ENCODE measurements at places on chromosomes 11 and 22. TPM values are rescaled to one million over a fixed set of nuclear protein-coding genes. Genes with fewer than 3 reads are reported as not detected.
A peak's percentile ranks its signal among the peaks of the same experiment; 100 is the strongest.

DNA sequence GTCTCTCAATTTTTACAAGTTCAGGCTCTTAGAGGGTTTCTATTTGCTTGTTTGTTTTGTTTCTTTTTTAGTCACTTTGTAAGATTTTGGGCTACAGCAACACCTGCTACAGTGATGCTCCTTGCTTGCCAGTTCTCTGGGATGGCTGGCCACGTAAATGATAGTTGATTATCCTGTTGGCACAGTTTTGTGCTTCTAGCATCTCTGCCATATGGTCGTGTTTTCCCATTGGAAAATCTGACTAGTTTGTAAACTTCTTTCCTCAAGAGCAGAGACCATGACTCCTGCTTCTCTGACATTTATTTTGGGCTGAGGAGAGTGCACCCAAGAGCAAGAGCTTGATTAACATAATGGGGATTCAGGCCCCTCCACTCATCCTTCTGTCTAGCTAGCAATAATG is 1621.6 kb upstream of the RAG2 start:
- H3K4me1 ChIP-seq, result no peaks in the 10 kb centered on the region
- H3K27ac ChIP-seq, result no peak overlapping the region
- no peak for DNase-seq
- no peaks in the 10 kb centered on the region for H3K27me3 ChIP-seq

DNA sequence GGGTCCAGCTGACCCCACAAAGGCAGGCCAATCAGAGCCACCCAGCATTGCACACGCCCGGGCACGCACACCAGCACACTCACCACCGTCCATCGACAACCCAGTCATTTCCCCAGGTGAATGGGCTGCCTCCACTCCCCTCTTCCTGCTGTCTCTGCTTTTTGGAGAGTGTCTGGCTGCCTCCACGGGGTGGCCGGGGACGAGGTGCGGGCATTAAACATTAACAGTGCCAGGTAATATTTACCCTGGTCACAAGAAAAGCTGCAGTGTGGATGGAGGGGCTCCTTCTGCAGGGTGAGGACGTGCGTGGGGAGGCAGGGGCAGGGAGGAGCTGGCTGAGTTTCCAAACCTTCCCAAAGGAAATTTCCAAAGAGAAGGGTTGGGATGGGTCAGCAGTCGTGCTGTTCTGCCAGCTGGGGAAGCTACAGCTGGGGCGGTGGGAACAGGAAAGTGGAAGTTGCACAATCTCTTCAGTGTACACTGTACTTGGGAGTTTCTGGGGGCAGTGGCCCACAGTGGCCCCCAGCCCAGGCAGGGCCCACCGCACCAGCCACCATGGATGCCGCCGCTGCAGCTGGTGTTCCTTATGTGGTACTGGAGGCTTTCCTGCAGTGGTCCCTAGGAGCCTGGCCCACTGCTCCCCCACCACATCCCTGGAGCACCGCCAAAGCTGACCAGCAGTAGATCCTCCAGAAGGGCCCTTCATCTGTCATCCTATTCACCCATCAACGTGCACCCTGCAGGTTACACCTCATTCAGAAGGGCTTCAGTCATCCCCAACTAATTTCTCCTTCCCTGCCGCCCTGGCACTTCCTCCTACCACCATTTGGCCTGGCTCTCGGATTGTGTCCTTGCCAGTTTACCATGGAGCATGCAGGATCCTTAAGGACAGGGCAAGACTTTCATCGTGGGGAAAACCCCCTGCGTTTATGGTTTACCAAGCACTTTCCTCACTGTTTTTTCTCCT is at the start of gene FXYD2:
Gene FXYD2, minus strand, starts transcription at position 174 of the 967 bp plus-strand sequence. Its CDS starts 66 bp downstream, at position 108.
- no peaks in the 10 kb centered on the region for H3K4me1 ChIP-seq
- DNase-seq, result no peak
- H3K27me3 ChIP-seq, result peaks cover 23% of the 10 kb centered on the region
- H3K4me3 ChIP-seq, result no peak within 1 kb of the TSS
- no peaks in the 10 kb centered on the region for H3K36me3 ChIP-seq
- no peak within 1 kb of the TSS for H3K27ac ChIP-seq

GRCh38 chr11:16841984-16842383 is 103.5 kb downstream of the C11orf58 start:
- no peak overlapping the region for H3K4me3 ChIP-seq
- no peaks in the 10 kb centered on the region for H3K36me3 ChIP-seq
- no peak for DNase-seq
- H3K27ac ChIP-seq, result no peak overlapping the region
- H3K27me3 ChIP-seq, result peaks cover 8% of the 10 kb centered on the region
- no peaks in the 10 kb centered on the region for H3K4me1 ChIP-seq

Gene SLC15A3
- 3.6 TPM for total RNA-seq

DNA sequence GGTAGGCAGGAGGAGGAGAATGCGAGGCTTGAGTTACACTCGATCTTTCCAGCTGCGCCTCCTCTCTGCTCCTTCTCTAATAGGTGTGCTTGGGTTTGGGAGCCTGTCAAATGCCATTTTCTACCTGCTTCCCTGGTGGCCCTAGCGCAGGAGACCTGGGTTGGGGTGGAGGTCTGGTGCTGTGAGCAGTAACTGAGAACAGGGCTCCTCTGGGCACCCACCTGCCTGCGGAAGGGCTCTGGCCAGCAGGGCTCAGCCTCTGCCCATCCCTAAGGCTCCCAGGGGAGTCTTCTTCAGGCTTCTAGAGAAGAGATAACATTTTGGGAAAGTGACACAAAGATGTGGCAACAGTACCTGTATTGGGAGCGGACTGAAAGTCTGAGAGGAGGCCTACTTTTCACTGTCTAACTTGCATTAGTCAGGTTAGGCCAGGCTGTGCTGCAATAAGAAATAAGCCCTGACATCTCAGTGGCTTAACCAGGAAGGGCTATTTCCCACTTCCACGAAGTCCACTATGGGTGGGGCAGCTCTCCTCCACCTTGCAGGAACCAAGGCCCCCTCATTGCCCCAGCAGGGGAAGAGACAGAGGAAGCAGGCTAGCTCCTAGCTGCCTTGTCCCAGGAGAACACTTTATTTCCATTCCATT is 7.7 kb upstream of the LTO1 start:
- peaks cover 18% of the 10 kb centered on the region for H3K4me1 ChIP-seq
- peaks cover 4% of the 10 kb centered on the region for H3K27me3 ChIP-seq
- H3K36me3 ChIP-seq, result no peaks in the 10 kb centered on the region
- no peak for DNase-seq

Gene OR2D2
- total RNA-seq, result not detected

GRCh38 chr22:23891726-23892125 is 2.5 kb upstream of the MIF start:
- peaks cover 8% of the 10 kb centered on the region for H3K36me3 ChIP-seq
- H3K27me3 ChIP-seq, result peaks cover 5% of the 10 kb centered on the region
- peaks cover 35% of the 10 kb centered on the region for H3K4me1 ChIP-seq
- no peak for DNase-seq

Gene APOA4
- total RNA-seq, result not detected

Gene CRYBB3
- not detected for total RNA-seq

Gene OR4X2
- total RNA-seq, result not detected

GRCh38 chr11:101765932-101766331 is 148.9 kb upstream of the CEP126 start:
- DNase-seq, result no peak
- H3K4me1 ChIP-seq, result no peaks in the 10 kb centered on the region
- no peaks in the 10 kb centered on the region for H3K36me3 ChIP-seq
- no peak overlapping the region for H3K27ac ChIP-seq

Gene PCSK7
- 74.5 TPM for total RNA-seq

Gene RFPL3
- total RNA-seq, result not detected

- H3K27me3 ChIP-seq, result no peaks in the 10 kb centered on the region
- H3K27ac ChIP-seq, result no peak overlapping the region
- no peaks in the 10 kb centered on the region for H3K36me3 ChIP-seq
- H3K4me3 ChIP-seq, result no peak overlapping the region
- DNase-seq, result peak; percentile 29
Measured at GRCh38 chr11:93169950-93170561, 27.7 kb downstream of the SLC36A4 start.

Gene LYVE1
- not detected for total RNA-seq

GRCh38 chr22:48426466-48427380 is 1401.0 kb downstream of the BRD1 start:
- H3K36me3 ChIP-seq, result peaks cover 5% of the 10 kb centered on the region
- no peak overlapping the region for H3K27ac ChIP-seq
- H3K4me3 ChIP-seq, result no peak overlapping the region
- DNase-seq, result no peak

- no peak for DNase-seq
- no peaks in the 10 kb centered on the region for H3K27me3 ChIP-seq
- H3K27ac ChIP-seq, result no peak overlapping the region
- peaks cover 20% of the 10 kb centered on the region for H3K36me3 ChIP-seq
Measured at GRCh38 chr11:108316061-108316460, 93.2 kb downstream of the ATM start.

Gene KDELR3
- total RNA-seq, result 155 TPM

- H3K36me3 ChIP-seq, result no peaks in the 10 kb centered on the region
- no peak overlapping the region for H3K27ac ChIP-seq
- H3K4me1 ChIP-seq, result no peaks in the 10 kb centered on the region
- no peak overlapping the region for H3K4me3 ChIP-seq
- no peaks in the 10 kb centered on the region for H3K27me3 ChIP-seq
Measured at GRCh38 chr11:80146232-80146631, 705.4 kb upstream of the TENM4 start.

GRCh38 chr11:8699903-8700302 is 17.3 kb downstream of the RPL27A start:
- H3K36me3 ChIP-seq, result peaks cover 50% of the 10 kb centered on the region
- H3K27me3 ChIP-seq, result peaks cover 5% of the 10 kb centered on the region
- peaks cover 21% of the 10 kb centered on the region for H3K4me1 ChIP-seq
- DNase-seq, result no peak
- peak overlapping the region; percentile 75 for H3K27ac ChIP-seq

DNA sequence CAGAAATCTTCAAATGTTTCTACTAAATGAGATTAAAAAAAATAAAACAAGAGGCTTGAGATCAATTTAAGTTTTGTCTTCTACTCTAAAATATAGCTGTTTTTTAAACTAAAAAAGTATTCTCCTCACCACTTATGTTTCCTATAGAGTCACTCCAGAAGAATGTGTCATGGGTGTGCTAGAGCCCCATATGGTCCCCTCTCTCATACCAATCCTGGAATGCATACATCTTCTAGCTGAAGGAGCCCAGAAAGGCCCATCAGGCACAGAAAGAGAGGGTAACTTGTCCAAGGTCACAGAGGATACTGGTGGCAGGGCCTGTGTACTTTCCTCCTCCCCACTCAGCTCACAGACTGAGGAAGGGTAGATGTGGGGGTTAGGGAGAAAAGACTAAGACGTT is 34.4 kb downstream of the RELT start:
- H3K36me3 ChIP-seq, result peaks cover 29% of the 10 kb centered on the region
- H3K4me3 ChIP-seq, result peak overlapping the region; percentile 27
- H3K4me1 ChIP-seq, result peaks cover 65% of the 10 kb centered on the region
- DNase-seq, result no peak
- H3K27me3 ChIP-seq, result no peaks in the 10 kb centered on the region
- peak overlapping the region; percentile 59 for H3K27ac ChIP-seq

Gene APOL5
- not detected for total RNA-seq

DNA sequence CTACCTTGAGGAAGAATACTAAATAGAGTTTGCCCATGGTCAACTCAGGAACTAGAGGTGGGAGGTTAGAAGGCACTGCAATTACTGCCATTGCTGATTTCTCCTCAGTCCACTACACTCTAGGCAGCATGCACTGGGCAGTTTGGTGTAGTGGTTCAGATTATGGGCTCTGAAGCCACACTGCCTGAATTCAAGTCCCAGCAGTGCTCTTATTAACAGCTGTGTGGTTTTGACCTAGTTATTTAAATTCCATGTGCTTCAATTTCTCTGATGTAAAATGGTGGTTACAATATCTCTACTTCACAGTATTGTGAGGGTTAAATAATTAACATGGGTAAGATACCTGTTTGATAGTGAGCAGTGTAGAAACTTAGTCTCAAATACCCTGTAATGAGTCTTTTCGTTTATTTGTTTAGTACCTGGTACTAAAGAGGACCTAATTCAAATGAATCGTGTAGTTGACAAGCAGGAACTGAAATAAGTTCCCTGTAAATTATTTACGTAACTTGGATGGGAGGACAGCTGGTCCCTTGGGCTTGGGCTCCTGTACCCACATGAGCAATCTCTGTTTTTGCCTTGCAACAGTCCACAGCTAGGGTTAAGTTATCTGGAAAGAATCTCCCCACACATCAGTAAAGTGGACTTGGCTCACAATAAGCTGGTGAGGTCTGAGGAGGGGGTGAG is 17.8 kb downstream of the PRR5L start:
- H3K27me3 ChIP-seq, result peaks cover 10% of the 10 kb centered on the region
- no peak overlapping the region for H3K27ac ChIP-seq
- no peak for DNase-seq

- peaks cover 1% of the 10 kb centered on the region for H3K27me3 ChIP-seq
- H3K4me1 ChIP-seq, result peaks cover 40% of the 10 kb centered on the region
- no peak for DNase-seq
- H3K4me3 ChIP-seq, result no peak overlapping the region
- H3K36me3 ChIP-seq, result 0 out of 2 replicates have a peak, but pooled peaks cover 9% of the 10 kb centered on the region
Measured at GRCh38 chr11:35304900-35305460, 114.4 kb downstream of the SLC1A2 start.

GRCh38 chr11:65150509-65151299 is 16.4 kb upstream of the SYVN1 start:
- peak; percentile 95 for DNase-seq
- H3K4me3 ChIP-seq, result peak overlapping the region; percentile 78
- peaks cover 36% of the 10 kb centered on the region for H3K4me1 ChIP-seq
- H3K27me3 ChIP-seq, result peaks cover 15% of the 10 kb centered on the region
- H3K27ac ChIP-seq, result peak overlapping the region; percentile 85
- no peaks in the 10 kb centered on the region for H3K36me3 ChIP-seq

Gene BIK
- total RNA-seq, result not detected

- H3K4me3 ChIP-seq, result no peak overlapping the region
- no peak overlapping the region for H3K27ac ChIP-seq
- peaks cover 21% of the 10 kb centered on the region for H3K4me1 ChIP-seq
Measured at GRCh38 chr22:39631381-39632286, 61.1 kb downstream of the CACNA1I start.

DNA sequence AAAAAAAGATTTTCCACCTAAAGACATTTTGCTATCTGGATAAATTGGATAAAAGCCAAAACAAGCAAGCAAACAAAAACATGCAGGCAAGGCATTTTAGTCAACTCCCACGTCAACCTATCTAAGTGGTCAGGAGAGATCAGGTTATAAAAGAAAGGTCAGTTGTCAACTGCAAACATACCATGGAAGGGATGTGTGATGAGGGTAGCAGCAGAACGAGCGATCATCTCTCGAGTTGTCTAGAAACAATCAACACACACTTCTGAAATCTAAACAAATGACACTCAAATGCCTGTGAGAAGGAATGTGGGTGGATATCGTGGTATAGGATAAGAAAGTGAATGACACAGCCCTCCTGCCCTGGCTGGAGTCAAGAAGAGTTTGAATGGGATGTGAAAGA is 10.9 kb downstream of the MTCH2 start:
- H3K27ac ChIP-seq, result no peak overlapping the region
- H3K4me3 ChIP-seq, result no peak overlapping the region
- peaks cover 36% of the 10 kb centered on the region for H3K36me3 ChIP-seq
- no peaks in the 10 kb centered on the region for H3K4me1 ChIP-seq

DNA sequence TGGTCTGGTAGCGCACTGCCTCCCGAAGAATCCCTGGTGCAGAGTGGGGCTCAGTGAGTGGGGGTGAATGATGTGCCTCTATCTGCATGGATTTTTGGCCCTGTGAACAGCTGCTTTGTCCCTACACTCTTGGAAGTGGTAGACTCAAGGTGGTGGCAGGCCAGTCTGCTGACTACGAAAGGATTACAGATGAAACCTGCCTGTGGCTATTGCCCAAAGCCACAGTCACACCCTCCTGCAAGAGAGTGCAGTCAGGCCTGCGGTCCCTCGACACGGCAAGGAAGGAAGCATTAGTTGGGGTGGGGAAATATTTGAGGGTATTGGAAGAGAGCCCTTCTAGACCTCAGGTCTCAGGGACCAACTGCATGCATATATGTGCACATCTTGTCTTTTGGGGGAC is 63.7 kb downstream of the DSCAML1 start:
- no peak overlapping the region for H3K4me3 ChIP-seq
- DNase-seq, result no peak
- H3K27ac ChIP-seq, result no peak overlapping the region
